ENCODE measurements at places on chromosomes 1 and 21. TPM values are rescaled to one million over a fixed set of nuclear protein-coding genes. Genes with fewer than 3 reads are reported as not detected.

GRCh38 chr1:185325413-185325812, 8.4 kb upstream of the IVNS1ABP start:
- no peak for DNase-seq

GRCh38 chr1:54284781-54285529, 85.0 kb downstream of the MRPL37 start:
- no peak for DNase-seq

Gene GREM2
- 5.6 TPM for polyA plus RNA-seq

DNA sequence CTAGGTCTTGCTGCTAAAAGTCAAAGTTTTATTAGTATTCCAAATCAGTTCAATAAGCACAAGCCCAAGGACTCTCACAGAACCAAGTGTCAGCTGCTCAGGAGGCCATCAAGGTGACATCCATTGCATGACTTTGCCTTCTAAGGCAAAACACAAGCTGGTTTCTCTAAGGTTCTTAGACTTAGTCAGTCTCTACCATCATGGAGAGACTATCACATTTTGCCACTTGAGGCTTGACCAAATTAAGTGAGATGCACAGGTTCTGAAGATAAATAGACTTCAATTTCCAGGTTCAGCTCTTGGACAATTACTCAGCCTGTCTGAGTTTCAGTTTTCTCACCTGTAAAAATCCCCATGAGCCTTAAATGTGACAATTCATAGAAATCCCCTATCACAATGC, 29.0 kb downstream of the TRIT1 start:
- no peak for DNase-seq

Gene COL9A2
- polyA plus RNA-seq = 0.07 TPM

DNA sequence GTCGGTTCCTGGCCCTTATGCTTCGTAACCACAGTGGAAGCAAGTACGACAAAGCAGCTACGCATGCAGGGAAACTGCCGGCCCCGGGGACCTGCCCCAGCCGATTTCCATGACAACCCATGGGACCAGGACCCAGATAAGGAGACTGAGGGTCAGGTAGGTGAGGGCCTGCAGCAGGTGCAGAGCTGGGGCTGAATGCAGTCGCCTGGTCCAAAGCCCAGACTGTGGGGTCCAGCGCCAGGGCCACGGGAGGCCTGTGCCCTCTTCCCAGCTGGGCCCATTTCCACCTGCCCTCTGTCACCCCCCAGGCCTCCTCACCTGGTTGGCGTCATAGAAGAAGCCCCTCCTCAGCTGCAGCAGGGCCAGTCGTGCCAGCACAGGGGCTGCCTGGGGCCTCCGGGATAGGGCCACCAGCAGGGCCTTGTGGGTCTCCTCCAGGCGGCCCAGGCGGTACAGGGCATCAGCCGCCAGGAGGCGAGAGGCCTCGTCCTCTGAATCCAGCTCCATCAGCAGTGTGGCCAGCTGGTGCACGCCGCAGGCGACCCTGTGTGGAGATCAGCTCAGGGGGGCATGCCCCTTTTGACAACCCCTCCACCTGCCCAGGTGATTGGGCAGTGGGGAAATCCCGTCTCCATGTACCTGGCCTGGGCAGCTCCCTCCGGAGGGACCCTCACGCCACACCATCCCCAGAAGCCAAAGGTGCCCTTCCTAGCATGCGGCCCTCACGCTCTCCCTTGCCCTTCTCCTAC, 14.2 kb downstream of the TTC34 start:
- DNase-seq = no peak

Gene CDC7
- 2.6 TPM for polyA plus RNA-seq

DNA sequence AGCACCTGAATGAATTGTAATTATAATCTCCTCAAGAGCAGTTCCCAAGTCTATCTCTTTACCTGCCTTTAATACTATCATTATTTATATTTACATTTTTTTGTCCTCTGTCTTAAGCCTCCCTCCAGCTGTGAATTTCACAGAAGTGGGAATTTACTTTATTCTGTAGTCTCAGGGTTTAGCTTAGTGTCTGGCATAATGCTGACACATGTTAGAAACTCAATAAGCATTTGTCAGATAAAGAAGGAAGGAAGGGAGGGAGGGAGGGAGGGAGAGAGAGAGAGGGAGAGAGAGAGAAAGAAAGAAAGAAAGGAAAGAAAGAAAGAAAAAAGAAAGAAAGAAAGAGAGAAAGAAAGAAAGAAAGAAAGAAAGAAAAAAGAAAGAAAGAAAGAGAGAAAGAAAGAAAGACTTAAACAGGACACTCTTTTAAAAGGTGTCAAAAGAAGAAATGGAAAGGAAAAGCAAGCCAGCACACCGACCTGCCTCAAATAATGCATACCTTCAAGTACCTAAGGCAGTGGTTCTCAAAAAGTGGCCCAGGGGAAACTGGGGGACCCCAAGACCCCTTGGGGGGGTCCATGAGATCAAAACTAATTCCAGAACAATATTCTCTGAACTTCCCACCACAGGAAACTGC, 1.8 kb upstream of the PGLYRP4 start:
- DNase-seq = no peak

Gene FAM177B
- polyA plus RNA-seq = not detected

Gene CCDC185
- not detected for polyA plus RNA-seq

DNA sequence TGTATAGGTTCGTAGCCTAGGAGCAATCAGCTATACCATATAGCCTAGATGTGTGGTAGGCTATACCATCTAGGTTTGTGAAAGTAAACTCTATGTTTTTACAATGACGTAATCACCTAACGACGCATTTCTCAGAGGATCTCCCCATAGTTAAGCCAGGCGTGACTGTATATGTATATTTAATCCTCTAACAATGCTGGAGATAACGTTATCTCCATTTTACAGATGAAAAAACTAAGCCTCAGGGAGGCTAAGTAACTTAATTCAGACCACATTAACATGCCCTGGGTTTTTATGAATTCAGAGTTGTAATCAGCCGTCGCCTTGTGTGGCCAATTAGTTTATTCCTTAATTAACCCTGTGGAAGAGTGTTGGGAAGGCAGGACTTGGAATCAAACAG, 107.7 kb upstream of the PLXNA2 start:
- DNase-seq = no peak

Gene DRAXIN
- polyA plus RNA-seq = not detected

DNA sequence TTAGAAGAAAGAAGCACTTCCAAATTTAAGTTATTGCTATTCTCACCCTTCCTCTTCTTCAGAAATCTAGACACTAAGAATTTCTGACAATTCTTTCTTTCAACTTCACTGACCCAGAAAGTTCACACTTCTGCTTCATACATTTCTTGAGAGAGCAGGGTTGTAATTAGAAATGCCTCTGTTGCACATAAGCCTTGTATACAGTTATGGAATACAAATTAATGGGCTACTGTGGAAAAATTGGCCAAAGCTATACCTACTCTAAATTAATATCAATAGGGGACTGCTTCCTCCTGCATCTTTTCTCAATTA, 1.5 kb downstream of the TNFSF18 start:
- no peak for DNase-seq

Gene CD1D
- polyA plus RNA-seq = 0.06 TPM

- peak; percentile 45 for DNase-seq
Observed at GRCh38 chr1:29579821-29580425, 343.6 kb downstream of the PTPRU start.

GRCh38 chr1:154869351-154870114, 548 bp downstream of the KCNN3 start:
- no peak for DNase-seq

Gene IL23R
- not detected for polyA plus RNA-seq

GRCh38 chr1:31127266-31127665, 61.7 kb upstream of the PUM1 start:
- no peak for DNase-seq

DNA sequence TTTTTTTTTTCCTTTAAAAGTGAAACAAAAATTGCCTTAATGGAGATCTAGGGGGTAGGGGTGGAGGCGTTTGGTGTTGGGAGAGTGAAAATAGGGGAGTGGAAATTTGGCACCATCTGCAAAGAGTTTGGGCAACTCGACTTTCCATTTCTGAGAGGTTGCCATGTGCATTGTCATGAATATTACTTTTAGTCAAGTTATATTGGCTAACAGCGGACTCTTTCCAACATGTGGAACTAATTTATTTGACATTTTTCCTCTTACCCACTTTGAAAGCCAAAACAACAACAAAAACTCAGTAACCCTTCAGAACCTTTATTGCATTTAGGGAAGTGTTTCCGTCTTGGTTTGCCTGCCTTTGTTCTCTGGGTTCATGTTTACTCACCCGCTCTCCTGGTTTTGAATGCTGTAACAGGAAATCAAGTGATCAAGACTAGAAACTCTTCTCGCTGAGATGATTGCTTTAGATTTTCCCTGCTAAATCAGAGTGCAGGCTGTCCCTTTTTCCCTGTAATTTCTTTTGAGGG, 70.4 kb downstream of the CACHD1 start:
- DNase-seq = no peak

GRCh38 chr21:36661511-36662309, 37.2 kb upstream of the SIM2 start:
- DNase-seq = no peak

DNA sequence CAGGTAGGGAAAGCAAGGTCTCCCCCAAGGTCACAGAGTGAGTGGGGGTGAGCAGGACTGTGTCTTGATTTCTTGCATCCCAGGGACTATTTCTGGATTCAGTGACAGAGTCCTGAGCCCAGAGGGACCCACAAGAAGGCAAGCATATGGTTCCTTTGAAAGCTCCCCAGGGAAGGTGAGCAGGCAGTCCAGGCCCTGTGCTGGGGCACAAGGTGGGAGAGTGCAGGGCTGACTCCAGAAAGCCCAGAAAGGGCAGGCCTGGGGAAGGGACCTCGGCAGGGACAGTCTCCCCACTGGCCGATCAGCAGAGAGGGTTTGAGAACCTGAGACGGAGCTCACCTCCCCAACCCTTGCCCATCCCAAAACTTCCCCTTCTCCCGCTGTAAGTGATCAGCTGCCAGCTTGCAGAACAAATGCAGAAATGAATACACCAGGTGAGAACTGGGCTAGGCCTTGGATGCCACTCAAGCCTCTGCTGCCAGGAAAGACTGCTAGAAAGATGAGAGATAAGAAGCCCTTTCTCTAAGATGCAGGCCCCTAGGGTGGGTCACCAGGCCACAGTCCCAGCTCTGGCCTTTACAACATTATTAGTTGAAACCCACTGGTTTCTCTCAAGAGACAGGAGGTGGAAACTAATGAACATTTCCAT, 121.0 kb downstream of the GLIS1 start:
- DNase-seq = no peak

- DNase-seq = no peak
Observed at GRCh38 chr1:60470246-60470645, 396.7 kb upstream of the C1orf87 start.

GRCh38 chr21:44969066-44969670, 29.3 kb downstream of the SLX9 start:
- DNase-seq = no peak

DNA sequence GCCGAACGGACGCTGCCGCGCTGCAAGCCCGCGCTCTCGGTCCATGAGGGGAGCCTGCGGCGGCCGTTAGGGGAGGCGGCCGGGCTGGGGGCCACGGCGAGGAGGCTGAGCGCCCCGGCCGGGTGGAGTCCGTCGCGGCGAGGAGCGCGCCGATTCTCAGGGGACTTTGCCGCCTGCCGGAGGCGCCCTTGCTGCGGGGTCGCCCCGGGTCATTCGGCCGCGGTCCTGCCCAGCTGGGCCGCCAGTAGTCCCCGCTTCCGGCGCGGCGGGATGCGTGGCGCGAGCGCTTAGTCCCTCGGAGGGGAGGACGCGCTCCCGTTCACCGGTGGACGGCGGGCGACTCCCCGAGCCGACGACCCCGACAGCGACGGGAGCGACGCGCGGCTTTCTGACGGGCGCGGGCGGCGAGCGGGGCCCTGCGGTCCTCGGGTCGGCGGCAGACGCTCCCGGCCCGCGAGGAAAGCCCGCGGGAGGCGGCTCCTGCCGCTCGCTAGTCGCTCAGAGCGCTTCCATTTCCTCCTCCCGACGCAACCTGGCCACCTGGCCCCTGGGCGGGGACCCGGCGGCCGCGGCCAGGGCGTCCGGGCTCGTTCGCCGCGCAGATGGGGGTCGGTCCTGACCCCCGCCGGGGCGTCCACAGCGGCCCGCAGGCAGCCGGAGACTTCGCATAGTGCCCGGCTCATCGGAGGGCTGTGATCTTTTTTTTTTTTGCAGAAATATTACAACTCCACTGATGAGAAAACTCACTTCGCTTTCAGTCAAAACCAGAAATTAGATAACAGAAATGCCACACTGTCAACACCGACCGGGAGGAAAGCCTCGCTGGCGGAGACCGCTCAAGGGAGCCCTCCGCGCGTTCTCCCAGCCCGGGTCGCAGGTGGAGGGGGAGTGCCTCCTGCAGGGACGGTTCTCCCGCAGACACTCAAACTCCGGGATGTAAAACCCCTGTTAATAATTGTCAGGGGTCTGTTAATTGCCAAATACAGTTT, 641 bp upstream of the ZBTB21 start:
- no peak for DNase-seq

DNA sequence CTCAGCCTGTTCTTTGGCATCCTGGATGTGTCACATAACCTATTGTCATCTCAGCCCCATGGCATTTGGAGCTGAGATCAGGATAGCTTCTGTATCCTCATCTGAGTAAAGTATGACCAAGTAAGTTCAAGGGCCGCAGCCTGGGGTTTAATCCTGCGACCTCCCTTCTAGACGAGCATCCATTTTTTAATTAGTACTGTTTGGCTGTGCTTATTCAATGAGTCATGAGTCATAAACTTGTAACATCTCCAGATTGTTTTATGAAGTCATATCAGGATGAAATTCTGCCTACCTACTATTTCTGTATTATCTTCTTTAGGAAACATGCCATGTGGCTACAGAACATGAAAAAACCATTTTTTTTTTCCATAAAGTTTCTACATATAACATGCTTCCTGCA, 119.1 kb downstream of the ERG start:
- DNase-seq = no peak

- DNase-seq = no peak
Observed at GRCh38 chr1:235511470-235512240, 7.4 kb upstream of the B3GALNT2 start.

DNA sequence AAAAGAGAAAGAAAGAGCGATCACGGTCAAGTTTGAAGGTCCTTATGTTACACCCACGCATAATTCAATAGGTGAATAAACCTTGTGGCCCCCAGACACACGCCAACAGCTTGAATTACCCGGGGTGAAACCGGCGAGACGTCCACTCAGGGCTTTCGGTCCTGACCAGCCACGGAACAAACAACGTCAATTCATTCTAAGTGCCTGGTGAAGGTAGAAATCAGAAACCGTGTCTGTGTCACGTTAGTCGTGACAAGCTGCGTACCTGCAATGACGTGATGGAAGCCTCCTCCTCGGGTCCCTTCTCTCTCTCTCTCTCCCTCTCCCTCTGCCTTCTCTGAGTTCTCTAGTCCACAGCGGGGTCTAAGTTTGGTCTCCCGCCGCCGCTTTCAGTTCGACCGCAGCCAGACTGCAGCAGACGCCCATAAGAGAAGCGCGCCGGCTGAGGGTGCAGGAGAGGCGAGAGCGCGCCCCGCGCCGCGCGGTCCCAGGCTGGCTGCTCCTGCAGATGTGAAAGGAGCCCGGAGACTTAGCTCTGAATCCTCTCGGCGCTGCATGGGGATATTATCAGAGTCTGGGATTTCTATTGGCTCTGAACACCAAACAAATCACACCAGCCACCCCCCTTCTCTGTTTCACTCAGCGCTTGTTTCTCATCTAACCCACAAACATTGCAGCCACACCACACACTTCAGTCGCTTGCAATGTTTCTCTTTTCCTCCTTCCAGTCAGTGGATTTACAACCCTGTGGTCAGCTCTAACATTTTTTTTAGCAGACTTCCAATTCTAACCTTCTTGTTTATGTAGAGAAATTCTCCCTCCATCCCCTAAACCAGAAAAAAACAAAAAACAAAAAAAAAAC, at the start of gene GREM2:
Gene GREM2 (minus strand): TSS at position 537 of the 862 bp plus-strand sequence. CDS start 118,680 bp downstream, outside the sequence.
- DNase-seq = peak; percentile 83

GRCh38 chr1:201739080-201739479, 89.9 kb upstream of the IPO9 start:
- DNase-seq = no peak

GRCh38 chr1:2982615-2983318, 38.5 kb upstream of the ACTRT2 start:
- DNase-seq = no peak

Gene MFN2
- polyA plus RNA-seq = 47.5 TPM
